ENCODE measurements at places on chromosomes 1 and 21.

DNA sequence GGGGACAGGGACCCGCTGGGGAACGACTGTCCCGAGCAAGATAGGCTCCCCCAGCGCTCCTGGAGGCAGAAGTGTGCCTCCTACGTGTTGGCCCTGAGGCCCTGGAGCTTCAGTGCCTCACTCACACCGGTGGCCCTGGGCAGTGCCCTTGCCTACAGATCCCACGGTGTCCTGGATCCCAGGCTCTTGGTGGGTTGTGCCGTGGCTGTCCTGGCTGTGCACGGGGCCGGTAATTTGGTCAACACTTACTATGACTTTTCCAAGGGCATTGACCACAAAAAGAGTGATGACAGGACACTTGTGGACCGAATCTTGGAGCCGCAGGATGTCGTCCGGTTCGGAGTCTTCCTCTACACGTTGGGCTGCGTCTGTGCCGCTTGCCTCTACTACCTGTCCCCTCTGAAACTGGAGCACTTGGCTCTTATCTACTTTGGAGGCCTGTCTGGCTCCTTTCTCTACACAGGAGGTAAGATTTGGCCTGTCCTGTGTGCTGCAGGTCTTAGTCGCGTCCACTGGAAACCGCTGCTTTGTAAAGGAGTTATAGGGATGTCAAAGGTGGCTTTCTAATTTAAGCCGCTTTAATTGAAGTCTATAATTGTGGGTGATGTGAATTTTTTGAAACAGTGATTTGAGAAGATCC is 717 bp downstream of the UBIAD1 start:
- DNase-seq = no peak

GRCh38 chr1:61337981-61338848 is 255.9 kb downstream of the NFIA start:
- DNase-seq = no peak

- DNase-seq = peak; percentile 49
Observed at GRCh38 chr1:21508580-21509350, 458 bp upstream of the ALPL start.

- DNase-seq = no peak
Observed at GRCh38 chr1:1236176-1236763, 4.2 kb downstream of the B3GALT6 start.

DNA sequence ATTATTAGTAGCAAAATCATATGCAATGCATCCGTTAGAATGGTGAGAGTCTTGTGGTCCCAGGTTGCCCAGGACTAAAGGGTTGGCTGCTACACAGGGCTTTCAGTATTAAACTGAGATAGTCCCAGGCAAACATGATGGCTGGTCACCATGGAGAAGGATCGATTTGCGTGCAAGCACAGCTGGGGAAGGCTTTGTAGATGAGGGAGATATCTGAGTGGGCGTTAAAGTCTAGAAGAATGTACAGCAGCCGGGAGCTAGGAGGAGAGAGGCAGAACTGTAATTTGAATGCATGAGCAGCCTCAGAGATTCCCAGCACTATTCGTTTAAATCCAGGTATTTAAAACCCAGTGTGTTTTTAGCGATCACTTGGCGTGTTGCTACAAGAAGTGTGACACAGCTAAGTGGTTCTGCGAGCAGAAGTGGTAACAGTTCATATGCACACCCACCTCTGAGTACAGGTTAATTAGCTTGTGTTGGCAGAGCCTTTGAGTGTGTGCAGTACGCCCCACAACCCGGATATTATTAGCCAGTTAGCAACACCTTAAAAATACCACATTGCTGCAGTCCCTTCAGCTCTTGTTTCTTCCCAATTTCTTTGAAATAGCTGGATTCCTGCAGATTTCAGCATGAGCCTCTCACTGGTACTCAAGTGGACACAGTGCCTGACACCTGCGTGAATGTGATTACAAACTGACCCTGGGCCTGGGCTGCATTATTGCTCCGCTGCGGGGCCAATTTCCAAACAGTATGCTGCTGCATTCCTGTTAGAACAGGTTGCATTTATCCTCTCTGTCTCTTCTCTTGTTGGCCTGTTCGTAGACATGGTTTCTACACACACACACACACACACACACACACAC is 67.2 kb upstream of the SCAF4 start:
- DNase-seq = no peak

- DNase-seq = no peak
Observed at GRCh38 chr1:178875936-178876335, 5.1 kb upstream of the ANGPTL1 start.

- DNase-seq = no peak
Observed at GRCh38 chr1:115423776-115424175, 85.7 kb upstream of the NGF start.

- no peak for DNase-seq
Observed at GRCh38 chr1:24502065-24502708, 449 bp upstream of the RCAN3 start.

DNA sequence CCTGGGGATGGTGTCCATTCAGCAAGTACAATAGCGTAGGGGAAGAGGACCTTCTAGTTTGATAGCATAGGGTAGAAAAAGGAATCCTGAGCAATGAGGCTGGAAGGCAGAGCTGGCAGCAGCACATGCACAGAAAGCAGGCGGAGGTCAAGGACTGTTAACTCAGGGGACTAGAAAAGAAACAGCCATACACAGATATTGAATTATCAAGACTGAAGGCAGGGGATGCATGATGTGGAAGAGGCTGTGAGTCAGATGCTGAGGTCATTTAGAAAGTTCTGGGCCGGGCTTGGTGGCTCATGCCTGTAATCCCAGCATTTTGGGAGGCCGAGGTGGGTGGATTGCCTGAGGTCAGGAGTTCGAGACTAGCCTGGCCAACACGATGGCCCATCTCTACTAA is 65.6 kb downstream of the OPTC start:
- DNase-seq = no peak

DNA sequence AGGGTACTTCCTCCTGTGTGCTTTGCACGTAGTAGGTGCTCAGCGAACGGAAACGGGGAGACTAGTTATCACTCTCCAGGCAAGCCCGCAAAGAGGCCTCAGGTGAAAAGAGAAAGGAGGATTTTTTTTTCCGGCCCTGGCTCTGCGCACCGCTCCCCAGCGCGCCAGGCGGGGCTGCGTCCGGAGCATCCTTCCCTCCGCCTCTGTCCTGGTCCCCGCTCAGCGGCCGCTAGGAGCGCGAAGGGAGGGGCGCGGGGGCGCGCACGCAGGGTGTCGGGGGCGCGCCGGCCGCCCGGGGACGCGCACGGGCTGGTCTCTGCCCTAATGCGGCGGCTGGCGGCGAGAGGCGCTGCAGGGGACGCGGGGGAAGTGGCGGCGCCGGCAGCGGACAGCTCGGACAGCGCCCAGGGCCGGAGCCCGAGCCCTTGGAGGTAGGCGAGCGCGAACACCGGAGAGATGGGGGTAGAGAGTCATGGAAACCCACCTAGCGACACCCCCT is 42.3 kb upstream of the NFASC start:
- peak; percentile 98 for DNase-seq

DNA sequence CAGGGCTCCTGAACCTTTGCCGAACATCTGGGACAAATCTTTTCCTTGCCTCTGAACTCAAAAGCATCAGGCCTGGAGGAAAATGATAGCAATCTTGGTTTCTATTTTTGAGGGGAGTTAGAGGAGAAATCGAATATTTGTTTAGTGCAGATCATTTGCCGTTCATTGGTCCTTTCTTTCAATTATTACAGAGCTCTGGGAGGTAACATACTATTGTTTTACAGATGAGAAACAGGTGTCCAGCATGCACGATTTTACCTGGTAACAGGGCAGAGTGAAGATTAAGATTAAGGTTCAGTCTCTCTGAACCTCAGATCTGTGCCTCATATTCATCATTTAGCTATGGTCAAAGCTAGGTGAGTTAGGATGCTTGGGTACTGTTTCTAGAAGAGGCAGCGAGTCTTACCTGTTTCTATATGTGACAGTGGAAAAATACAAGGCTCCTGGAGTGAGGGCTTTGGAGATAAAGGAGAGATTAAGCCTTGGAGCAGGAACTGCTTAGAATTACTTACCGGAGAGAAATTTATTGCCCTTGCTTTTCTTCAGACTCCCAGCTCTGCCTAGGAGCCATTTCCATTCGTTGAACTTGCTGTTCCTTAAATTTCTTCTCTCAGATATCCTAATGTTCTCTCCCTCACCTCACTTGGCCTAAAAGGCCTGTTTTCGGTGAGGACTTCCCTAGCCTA is 1.4 kb downstream of the PRCC start:
- DNase-seq = no peak

GRCh38 chr1:56526571-56527174 is 52.7 kb downstream of the PLPP3 start:
- no peak for DNase-seq

DNA sequence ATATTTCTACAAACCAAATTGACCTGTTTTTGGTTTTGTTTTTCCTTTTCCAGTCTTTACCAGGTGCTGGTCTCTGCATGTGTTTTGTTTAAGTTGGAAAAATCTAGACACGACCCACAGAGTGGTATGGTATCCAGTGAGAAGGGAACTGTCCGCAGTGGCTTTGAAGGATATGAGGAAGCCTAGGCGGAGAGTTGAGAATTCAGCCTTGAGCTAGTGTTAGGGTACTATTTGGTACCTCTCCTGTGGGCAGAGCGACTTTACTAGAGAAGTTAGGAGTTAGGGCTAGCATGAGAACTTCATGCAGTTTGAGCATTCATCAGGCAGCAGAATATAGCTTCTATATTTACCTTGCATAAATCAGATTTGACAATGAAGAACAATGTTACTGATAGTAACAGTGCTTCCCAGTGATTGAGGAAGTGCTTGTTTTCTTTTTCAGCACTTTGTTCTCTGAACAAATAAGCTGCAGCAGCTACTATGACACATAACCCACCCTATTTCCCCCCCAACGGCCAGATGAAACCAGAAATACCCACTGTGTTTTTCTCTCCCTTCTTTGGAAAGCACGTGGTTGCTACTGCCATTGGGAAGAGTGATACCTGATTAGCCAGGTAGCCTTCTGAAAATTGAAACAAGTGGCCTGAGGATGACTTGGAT is 19.0 kb downstream of the MRPS6 start:
- DNase-seq = no peak

- no peak for DNase-seq
Observed at GRCh38 chr1:46520063-46520911, 30.7 kb downstream of the DMBX1 start.

GRCh38 chr1:45023663-45024062 is 11.6 kb downstream of the UROD start:
- no peak for DNase-seq

DNA sequence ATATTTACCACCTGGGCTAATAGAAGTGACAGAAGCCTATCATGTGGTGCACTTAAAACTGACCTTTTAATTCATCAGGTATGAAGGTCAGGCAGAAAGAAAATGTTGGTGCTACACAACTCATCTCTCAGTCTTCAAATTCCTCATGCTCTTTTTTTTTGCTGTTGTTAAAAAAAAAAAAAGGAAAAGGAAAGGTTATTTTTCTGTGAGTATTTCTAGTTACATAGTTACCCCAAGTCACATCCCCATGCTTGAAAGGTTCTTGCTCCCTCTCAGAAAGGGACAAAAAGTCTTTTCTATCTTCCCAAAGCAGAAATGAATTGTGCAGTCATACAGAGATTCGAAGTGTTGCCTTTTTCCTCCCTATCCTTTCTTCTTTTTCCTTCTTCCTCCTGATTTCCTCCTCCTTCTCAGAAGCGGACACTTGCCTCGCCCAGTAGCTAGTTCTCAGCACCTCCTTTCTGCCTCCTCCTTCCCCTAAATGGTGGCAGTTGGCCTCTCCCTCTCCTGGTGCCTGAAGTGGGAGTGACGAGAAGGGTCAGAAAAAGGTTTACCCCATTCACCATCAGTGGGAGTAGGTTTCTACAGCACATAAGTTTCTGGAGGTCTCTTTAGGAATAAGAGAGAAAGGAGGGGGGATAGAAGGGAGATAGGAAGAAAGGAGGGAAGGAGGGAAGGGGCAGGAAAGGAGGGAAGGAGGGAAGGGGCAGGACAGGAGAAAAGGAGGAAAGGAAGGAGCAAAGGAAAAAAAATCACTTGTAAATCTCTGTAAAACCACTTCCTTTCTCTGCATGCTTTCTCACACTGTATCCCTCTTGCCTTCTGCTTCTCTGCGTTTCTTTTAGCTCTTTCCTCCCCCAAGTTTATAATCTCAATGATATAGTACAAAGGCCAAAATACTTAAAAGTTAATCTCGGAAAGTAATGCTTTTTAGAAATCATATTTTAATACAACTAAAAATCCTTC is 20.4 kb upstream of the C1orf105 start:
- DNase-seq = no peak

DNA sequence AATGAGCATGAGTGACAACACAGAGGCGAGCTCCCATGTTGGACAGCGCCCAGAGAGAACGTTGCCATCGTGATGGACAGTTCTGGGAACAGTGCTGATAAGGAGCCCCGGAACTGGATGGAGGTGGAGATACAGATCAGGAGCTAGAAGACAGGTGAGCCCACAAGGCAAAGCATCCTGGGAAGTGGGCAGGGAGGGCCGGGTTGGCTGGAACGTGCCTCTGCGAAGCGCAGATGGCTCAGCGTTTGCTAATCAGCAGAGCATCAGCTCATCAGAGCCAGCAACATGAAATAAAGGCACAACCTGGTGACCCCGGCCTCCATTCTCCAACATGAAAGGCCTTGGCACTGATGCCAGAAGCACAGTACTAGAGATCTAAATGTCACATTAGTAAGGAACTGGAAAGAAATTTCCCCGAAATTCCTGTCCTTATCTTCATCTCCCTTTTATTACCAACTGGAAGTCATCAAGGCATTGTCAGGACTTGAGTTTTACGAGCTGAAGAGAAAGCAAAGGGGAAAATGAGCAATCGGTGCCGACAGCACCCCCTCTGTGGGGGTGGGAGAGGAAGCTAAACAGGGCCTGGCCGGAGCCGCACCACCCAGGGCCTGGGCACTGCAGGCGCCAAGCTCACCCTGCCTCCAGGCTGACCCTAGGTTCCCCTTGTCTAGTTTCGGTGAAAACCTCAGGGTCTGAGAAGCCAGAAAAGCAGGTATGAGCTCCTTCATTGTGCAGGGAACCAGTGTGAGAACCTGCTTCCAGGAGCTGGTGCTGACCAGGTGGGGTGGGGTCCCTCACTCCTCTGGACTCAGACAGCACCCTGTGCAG is 19.9 kb downstream of the ABCA4 start:
- no peak for DNase-seq

DNA sequence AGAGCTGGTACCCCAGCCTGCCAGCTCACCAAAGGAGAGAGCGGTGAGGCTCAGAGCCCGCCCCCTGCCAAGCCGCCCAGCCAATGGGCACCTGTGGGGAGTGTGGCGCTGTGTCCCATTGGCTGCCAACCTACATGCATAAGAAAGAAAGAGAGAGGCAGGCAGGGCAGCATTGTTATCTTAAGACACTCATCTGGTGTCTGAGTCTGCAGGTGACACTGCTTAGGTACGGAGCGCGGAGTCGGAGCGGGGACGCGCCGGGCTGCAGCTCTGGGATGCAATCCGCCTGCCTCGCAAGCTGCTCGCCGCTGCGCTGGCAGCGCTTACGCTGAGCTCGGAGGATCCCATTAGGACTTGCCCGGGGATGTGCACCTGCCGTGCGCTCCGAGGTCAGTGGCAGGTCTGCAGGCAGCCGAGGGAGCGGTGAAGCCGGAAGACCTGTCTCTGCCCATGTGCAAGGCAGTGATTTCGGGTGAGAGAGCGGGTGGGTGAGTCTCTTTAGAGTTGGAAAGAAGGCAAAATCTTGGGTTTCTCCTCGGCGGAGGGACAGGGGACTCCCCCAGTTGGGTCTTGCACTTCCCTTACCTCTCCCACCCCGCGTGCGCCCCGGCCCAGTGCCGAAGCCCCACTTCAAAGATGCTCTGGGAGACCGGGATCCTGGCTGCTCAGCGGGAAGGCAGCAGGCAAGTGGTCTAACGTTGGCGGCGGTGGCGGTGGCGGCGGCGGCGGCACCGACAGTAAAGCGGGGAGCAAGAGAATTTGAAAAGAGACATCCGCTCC is at the start of gene BRINP2:
Gene BRINP2, plus strand, starts transcription at position 203 of the 780 bp plus-strand sequence. CDS start 58,919 bp downstream, outside the sequence.
- peak; percentile 85 for DNase-seq

- DNase-seq = no peak
Observed at GRCh38 chr21:46189213-46189958, 5.1 kb upstream of the SPATC1L start.

GRCh38 chr1:160550572-160551034 is 27.5 kb upstream of the SLAMF6 start:
- DNase-seq = no peak
